ENCODE measurements at places on chromosomes 11 and 22.

DNA sequence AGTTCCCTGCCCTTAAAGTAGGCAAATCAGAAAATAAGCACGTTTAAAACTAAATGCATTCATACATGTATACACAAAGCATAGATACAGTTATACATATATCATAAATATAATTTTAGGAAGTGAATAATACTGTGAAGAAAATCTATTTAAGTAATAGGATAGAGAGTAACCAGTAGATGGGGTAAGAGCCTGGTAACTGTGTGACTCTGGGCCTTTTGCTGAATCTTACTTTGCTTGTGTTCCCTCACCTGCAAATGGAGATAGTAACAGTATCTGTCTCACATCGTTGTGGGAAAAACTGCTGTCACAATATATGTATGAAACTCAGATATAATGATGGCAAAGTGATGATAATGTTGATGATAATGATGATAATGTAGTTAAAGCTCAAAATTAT is 29.9 kb downstream of the MS4A2 start:
- DNase-seq: no peak

DNA sequence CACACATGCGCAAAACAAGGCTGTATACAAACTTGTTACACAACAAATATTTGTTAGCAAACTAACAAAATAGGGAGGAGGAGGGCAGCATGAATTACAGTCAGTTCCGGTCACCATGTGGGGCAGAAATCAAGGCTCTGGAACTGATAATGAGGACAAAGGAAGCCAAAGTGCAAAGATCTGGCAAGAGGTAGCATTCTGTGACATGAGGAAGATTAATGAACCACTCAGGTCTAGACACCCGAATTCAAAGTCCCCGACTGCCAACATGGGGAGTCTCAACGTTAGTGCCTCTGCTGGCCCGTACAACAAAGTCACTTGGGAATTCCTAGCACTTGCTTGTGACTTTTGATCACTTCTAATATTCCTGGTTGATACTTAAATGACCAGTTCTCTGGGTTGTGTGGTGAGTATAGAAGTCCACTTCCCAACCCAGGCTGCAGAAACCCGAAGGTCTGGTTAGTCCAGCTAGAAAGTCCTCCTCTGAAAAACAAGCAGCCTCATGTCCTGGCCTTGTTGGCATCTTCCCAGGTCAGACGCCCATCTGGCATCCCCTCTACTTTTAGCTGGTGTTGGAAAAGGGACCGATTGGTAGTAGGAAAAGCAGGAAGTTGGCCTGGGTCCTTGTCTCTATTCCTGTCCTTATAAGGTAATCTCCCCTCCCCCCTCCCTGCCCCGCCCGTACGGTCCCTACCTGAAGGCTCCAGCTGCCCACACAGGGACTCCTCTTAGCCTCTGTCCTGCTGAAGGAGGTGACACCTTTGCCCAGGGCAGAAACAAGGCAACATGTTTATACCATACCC is 1.6 kb downstream of the SUN2 start:
- no peak for DNase-seq

- no peak for DNase-seq
Measured at GRCh38 chr11:2721210-2721916, 21.6 kb upstream of the KCNQ1OT1 start.

DNA sequence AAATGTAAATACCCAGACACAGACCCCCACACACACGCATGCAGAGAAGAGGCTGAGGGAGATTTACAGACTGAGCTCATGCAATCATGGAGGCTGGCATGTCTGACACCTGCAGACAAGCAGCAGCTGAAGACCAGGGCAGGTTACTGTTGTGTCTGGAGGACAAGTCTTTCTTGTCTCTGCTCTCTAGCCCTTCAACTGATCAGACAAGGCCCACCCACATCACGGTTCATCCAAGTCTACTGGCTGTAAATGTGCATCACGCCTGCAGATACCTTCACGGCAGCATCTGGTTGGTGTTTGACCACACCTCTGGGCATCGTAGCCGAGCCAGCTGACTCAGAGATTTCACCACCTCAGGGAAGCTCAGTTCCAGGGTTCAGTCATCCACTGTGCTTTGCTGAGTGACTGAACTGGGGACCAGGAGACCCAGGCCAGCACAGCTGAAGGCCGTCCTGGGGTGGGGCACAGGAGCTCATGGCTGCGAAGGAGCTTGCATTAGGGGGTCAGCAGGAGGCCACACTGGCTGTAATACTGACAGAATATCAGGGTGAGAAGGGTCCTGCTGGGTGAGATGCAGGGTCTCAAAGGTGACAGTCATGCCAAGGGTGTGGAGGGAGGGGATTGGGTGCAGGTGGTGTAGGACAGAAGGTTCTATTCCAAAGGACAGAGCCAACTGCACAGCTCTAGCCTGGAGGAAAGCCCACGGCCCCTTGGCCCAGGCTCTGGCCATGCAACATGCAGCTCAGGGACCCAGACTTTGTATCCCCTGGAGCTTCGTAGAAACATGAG is 304.9 kb downstream of the BRD1 start:
- DNase-seq: no peak

GRCh38 chr11:19093976-19094375 is 23.0 kb upstream of the ZDHHC13 start:
- no peak for DNase-seq

DNA sequence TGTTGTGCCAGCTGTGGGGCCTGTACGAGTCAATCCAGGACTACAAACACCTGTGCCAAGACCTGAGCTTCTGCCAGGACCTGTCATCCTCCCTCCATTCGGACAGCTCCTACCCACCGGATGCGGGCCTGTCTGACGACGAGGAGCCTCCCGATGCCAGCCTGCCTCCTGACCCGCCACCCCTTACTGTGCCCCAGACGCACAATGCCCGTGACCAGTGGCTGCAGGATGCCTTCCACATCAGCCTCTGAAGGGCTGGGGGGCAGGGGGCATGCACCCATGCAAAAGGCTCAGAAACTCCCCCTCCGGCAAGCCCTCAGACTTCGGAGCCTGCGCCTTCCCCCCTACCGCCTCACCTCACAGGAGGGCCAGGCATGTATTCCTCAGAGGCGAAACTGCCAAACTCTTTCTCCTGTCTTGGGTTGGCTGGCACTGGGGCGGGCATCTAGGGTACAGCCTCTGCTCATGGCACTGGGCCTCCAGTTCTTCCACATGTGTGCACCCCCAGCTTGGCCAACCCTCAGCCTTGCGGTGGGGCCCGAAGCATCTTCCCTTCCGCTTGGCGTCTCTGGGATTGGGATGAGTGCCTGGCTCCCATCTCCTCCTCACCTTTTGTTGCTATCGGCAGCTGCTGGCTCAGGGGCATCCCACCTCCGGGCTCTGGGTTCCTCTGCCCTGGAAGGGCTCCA is 1.2 kb downstream of the FAM89B start:
- DNase-seq: no peak

DNA sequence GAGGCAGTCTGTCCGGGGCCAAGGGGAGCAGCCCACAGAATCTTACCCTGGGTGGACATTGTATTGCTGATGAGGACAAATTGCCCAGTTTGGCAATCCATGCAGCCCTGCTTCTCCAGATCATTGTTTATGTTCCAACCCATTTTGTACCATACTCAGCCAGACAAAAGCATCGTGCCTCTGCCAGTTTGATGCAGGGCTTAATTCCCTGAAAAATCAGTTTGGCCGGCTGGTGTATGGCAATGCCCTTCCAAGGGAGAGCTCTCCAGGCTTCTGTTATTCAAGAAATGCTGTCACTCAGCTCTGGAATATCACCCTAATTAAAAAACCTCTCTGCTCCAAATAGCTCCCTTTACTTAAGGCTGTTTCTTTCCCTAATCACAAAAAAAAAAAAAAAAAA is 697.7 kb downstream of the TBC1D22A start:
- DNase-seq: no peak

Data from cortex of kidney (tissue), 1 donor.